ENCODE measurements at places on chromosomes 1 and 21.

GRCh38 chr1:235724730-235725129 lies 75.1 kb upstream of the GNG4 start:
- DNase-seq = no peak

GRCh38 chr1:229139331-229140118 lies 131.4 kb upstream of the RAB4A start:
- DNase-seq = no peak

DNA sequence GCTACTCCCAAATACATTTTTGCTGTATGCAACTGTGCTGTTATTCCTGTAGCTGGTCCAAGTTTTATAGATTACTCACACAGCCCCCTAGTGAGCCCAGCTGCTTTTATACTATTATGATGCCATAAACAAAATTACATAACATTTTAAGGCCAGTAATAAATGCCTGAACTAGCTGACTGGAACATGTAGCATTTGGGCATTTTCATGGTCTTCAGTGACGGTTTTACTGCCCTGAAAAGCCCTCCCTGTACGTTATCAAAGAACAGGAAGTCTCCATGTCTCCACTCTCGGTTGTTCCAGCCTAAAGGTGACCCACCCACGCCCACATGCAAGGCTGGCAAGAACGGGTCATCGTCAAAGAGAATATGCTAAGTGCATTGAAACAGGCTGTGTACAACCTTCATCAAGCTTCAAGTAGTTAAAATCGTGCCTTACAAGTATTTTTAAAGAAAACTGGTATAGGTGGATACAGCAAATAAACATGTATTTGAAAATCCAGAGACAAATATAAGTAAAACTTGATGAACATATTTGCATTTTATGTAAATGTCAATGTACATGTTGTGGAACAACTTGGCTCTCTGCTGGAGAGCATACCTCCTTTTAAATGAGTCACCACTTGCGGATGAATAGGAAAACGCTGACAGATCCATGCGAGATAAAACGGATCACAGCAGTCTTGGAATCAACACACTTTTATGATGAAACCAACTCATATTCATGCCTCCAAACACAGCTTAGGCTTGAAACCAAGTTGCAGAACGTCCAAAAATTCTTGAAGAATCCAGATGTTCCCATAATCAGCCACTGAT lies 520.5 kb downstream of the SMYD3 start:
- DNase-seq = no peak

DNA sequence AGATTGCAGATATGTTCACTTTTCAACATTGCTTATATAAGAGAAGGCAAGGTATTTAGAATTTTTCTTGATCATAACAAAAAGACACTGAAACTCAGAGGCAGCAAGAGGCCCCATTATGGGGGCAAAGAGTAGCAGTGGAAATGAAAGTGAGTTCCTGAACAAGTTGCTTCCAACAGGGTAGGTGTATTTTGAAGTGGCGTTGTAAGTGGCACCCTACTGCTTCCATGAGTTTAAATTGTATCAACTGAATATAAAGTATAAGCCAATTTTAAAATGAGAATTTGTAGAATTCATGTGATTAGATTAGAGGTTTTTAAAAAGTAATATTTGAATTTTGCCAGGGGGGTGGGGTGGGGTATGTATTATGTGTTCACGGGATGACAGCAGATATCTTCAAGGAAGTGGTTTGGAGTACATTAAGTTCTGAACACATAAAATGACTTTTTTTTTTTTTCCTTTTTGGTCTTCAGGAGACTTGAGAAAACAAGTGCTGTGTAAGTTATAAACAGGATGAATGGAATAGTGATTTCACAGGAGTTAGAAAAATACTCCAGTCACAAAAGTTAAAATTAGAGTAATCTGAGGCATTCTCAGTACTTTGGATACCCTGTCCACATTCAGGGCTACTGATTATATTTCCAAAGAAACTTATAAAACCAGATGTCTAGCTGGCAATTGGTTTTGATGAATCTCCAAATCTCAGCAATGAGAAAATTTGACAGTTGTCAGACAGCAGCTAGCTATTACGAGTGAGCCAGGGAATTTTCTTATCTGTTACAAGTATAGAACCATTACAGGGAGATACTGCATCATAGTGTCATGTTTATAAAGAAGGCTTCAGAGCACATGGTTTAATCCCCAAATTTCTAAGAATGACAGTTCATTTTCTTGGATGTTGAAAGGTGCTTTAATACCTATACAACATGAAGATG lies 182.0 kb downstream of the ST6GALNAC3 start:
- DNase-seq = no peak

- no peak for DNase-seq
Measured at GRCh38 chr1:184412472-184412871, 25.6 kb downstream of the C1orf21 start.

DNA sequence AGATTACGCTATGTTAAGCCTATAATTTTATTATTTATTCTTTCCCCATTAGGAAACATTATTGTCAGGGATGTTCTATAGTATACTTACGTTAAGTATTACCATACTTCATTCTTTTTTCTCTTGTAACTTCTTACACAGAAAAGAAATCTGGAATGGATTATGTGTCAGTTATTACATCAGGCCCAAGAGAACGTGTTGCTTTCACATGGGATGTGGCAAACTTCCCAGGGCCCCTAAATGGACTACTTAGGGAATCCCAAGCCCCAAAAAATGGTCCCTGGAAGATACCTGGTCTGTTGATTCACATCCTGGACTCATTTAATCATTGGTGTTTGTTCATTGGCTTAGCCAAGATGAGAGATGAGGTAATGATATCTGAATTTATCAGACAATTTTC lies 249.8 kb downstream of the NRIP1 start:
- no peak for DNase-seq

- DNase-seq = no peak
Measured at GRCh38 chr1:165605246-165605645, 25.8 kb upstream of the MGST3 start.

GRCh38 chr1:89844241-89844807 lies 23.5 kb downstream of the LRRC8D start:
- peak; percentile 34 for DNase-seq

- no peak for DNase-seq
Measured at GRCh38 chr1:209761011-209761635, 5.3 kb downstream of the TRAF3IP3 start.

- no peak for DNase-seq
Measured at GRCh38 chr1:242216368-242216767, 217.5 kb upstream of the MAP1LC3C start.

- no peak for DNase-seq
Measured at GRCh38 chr1:201751872-201752271, 77.1 kb upstream of the IPO9 start.

DNA sequence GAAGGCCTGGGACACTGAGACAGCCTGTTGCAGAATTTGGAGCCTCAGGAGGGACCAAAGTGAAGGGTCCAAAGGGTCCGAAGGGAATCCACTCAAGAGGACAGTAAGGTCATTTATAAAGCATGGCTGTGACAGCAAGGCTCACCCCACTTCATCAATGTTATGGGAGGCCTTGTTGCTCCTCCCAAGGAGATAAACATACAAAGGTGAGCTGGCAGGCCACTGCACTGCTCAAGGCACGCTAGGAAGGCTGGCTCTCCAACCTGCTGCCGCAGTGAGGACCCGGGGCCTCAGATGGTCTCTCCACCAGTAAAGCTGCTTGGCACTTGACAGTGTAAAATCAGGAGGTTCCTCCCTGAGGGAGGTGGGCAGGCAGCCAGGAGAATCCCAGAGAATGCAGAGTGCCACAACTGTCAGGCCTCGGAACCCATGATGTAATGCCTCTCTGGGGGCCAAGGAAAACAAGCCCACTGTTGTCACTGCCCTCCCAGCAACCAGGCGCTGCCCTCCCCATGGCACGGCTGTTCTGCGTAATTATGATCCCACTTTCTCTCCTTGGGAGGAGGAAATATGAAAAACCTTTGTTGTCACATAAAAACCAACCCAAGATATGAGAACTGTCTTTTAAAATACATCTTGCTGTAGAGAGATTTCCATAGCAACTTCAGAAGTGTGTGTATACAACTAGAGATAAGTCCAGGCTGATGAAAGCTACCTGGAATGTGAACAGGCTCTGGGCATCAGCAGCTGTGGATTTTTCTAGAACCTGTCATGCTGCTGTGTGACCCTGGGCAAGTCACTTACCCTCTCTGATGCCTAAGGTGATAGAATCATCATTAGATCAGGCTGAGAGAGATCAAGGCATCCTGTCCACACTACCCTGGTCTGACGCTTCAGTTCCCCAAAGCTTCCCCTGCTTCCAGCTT lies 102.5 kb downstream of the KCNN3 start:
- DNase-seq = no peak
